Mesenteric fat pad (tissue), 1 donor: ENCODE measurements at places on chromosomes 6 and 20. TPM values are rescaled to one million over a fixed set of nuclear protein-coding genes. Genes with fewer than 3 reads are reported as not detected.

GRCh38 chr20:57936636-57937385 is 227.0 kb upstream of the PMEPA1 start:
- DNase-seq = no peak

DNA sequence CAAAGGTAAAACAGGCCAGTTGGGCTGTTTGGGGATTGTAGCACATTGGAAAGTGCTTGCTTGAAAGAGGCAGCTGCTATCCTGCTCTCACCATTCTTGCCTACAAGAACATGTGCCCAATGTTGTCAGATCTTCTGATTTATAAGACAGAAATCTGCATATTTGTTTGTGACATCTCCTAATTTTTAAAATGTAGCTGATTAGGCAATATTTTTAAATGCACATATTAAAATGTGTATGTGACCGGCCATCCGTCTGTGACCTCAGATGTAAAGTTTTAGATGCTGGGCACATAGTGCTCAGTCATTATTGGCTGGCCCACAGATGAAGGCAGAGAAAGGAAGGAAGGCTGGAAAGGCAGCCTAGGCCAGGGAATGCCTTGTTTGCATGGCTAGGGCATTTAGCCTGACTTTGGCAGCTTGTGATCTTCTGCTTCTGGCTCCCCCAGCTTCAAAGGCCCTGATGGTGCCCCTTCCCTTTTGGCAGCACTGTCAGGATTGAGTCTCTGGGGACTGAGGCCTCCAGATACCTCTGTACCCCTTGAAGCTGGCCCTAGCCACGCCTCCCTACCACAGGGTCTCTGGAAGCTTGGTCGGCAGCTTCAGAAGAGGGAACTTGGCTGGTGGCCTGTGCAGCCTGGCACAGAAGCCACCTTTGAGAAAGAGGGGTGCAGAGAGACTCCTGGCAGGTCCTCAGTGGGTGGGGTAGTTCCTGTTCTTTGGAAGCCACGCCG is 6.4 kb downstream of the SNPH start:
- DNase-seq = no peak

DNA sequence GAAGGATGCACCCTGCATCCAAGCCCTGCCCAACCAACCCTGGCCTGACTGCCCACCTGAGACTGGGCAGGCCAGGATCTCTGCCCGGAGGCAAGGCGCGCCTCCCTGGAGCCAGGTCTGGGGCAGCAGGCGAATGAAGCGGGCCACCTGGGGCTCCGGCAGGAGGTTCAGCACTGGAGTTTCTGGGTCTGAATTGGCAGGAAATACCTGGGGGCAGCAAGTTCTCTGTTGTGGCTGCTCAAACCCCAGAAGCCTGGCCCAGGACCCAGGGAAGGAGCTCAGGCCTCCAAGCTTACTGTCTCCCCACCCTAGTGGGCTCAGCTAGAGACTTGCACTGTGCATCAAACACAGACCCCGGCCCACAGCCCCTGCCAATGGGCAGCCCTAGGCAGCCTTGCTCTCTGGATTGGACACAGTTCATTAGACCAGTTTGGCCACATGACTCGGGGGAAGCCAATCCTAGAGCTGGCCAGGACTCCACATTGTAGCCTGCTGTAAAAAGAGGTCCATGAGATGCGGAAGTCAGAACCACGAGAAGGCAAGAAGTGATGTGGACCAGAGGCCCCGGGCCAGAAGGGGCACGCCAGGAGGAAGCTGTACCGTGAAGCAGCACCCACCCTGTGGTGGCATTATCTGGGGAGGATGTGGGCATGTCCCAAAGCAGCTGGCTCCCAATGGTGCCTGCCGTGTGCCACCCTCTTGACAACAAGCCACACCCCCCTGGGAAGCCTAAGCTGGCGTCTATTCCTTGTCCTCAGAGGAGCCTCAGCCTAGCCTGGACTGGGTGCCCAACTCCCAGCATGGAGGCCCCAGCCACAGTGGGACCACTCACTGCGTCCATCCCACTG is 3.1 kb downstream of the CPXM1 start:
- no peak for DNase-seq

The MACROD2 gene
- total RNA-seq = 3.8 TPM

DNA sequence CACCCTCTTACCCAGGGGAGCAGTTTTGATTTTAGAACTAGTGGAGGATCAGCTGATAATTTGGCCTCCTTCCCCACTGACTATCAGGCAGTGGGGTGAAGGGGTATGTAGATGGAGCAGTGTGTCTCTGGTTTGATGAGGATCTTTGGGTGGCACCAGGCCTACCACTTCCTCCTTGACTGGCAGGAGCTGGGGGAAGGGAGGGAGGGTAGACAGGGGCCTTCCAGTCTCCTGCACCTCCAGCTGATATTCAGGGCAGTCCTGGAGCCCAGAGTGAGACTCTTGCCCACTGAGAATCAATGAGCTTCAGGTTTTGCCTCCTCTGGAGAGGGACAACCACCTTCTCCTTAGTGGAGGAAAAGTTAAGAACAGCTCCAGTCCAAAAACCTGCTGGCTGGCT is 3.2 kb downstream of the DEF6 start:
- DNase-seq = no peak

DNA sequence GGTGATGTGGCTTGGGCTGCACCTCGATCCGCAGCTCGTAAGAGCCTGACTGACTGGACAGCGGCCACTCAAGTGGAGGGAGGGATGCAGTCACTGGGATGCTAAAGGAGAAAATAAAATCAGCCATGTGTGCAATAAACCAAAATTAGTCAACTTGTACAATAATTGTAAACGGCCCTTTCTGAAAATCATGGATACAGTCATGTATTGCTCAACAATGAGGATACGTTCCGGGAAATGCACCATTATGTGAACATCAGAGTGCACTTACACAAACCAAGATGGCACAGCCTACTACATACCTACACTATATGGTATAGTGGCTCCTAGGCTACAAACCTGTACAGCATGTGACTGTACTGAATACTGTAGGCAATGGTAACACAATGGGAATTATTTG is 25.7 kb downstream of the NFATC2 start:
- no peak for DNase-seq

DNA sequence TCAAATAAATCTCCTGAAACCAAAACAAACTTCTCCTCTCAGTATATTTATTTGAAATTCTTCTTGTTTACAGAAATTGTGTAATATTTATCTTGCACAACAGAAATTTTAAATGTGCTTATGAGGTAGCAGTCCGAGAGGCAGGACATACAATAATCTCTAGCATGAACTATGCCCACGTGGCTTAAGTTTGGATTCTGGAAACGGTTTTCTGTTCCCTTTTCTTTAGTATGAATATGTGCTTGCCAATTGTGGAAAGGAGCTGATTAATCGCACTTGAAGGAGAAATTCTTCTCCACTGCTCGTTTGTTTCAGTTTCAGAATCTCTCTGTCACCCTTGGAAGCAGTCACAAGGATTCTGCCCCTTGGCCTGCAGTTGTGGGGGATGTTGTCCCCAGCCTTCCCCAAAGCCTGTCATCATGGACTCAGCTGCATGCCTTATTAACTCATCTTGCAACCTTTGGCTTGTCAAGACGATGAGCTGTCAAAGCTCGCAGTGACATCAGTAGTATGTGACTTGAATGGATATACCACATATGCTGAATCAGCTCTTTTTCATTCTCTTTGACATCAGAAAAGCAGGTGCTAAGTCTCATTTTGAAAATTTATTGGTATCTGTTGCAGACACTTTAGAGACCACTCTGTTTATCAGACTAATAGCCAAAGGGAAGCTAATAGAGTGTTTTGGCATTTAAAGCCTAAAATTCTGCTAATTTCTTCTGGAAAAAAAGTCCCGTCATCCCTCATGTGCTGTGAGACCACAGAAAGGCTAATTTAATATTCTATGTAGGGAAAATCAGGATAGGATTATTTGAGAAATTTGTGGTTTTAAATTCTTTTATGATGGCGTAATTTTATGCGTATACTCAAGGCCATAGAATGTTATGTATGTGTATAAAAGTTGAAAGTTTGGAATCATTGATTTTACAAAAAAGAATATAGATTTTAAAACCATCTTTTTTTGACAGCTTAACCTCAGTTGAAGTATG is 186.8 kb downstream of the ARID1B start:
- no peak for DNase-seq
